ENCODE measurements at places on chromosomes 5 and 9. TPM values are rescaled to one million over a fixed set of nuclear protein-coding genes. Genes with fewer than 3 reads are reported as not detected.

SPTLC1 gene
- polyA plus RNA-seq = 104 TPM

- DNase-seq = peak; percentile 12
These were observed 19.8 kb downstream of the IFT74 start for GRCh38 chr9:26975728-26976707.

DNA sequence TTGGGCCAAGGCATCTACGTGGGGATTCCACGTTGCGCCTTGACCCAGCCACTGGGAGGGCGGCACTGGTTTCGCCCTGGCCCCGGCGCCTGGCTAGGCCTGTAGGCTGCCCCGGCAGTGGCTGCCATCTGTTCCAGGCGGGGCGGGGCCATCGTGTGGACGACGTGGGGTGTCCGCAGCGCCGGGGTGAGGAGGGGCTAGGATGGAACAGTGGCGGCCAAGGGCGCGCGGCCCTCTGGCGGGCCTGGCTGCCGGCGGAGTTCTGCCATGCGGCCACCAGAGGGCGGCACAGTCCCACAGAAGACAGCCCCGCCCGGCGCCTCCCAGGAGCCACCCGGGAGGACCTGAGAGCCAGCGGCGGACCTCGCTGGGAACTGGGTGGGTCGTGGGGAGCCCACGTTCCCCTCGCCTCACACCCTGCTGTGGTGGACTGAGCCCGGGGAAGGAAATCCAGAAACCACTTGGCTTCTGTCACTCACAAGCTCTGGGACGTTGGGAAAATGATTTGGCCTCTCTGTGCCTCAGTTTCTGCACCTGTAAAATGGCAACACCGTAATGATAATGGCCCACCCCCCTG lies 22.6 kb upstream of the RAPGEF1 start:
- DNase-seq = no peak

WDR70 gene
- polyA plus RNA-seq = 56.7 TPM

GRCh38 chr9:124309667-124310084 lies 51.9 kb downstream of the NEK6 start:
- DNase-seq = no peak

C5orf63 gene
- polyA plus RNA-seq = 22.3 TPM

TAF11L5 gene
- not detected for polyA plus RNA-seq

DNA sequence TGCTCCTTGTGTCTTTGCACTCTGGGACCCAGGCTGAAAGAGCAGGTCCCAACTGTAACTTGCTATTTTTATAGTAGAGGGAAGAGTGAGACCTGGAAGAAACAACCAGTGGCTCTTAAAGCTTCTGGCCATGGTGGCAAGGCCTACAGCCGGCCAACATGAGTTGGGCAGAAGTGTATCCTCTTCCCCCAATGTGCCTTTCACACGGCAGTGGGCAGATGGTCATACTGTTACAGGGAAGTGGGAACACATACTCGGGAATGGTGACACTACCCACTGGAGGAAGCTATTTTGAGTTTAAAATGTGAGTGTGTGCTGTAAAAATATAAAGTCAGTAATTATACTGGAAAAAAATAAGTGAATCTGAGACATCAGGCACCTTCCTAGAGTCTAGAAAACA lies 116.0 kb downstream of the MVB12B start:
- DNase-seq = no peak

SLC36A2 gene
- 21.0 TPM for polyA plus RNA-seq

DNA sequence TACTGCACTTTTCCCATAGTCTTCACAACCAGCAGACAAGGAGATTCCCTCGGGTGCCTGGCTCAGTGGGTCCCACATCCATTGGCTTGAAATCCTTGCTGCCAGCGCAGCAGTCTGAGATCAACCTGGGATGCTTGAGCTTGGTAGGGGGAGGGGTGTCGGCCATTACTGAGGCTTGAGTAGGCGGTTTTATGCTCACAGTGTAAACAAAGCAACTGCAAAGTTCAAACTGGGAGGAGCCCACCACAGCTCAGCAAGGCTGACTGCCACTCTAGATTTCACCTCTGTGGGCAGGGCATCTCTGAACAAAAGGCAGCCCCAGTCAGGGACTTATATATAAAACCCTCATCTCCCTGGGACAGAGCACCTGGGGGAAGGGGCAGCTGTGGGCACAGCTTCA lies 512.3 kb upstream of the MPDZ start:
- no peak for DNase-seq

- DNase-seq = no peak
These were observed at the start of gene ENTPD8 for GRCh38 chr9:137441289-137441934. Gene ENTPD8 (minus strand): TSS chr9:137441357. CDS start chr9:137438285, 3,072 bp downstream.

CCL27 gene
- 1.1 TPM for polyA plus RNA-seq

GRCh38 chr9:130428086-130428665 lies 16.6 kb upstream of the ASS1 start:
- DNase-seq = no peak

DNA sequence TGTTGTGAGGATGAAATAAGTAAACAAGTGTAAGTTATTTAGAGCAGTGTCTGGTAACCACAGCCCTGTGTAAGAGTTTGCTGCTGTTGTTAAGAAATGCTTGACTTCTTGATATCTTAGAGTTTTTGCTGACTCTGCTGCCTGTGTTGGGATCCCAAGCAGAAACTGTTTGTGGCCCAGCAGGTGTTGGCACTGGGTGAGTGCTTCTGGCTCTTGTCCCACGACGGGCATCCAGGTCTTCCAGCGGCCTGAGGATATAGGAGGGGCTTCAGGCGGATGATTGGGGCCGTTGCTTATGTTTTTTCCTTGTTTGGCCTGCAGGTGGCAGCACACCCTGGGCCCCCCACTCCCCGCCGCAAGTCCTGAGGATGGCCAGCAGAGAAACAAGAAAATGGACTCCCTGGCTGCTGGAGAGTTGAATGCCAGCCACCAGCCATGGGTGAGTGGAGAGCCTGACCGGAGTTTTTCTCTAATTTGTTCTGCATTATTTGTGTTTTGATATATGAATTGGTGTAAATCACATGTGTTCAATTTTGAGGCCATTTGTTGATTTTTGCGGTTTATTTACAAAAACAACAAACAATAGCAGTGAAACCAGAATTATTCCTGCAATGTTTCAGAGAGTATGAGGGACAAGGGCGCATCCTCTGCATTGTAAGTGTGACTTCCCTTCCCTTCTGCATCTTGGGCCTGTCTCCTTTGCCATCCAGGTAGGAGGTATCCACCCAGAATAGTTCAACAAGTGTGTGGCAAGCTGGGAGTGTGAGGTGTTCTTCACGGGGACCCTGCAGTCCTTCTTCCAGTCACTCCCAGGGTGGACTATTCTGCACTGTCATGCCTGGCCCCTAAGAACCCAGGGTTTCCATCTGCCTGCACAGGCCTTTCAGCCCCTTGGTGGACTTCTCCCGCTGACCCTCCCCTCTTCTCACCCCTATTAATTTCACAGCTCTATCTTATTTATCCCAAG lies 50.3 kb downstream of the SLC22A5 start:
- peak; percentile 81 for DNase-seq

BTNL8 gene
- polyA plus RNA-seq = 0.65 TPM
